Thoracic aorta (tissue), 2 donors: ENCODE measurements at places on chromosomes 4 and X. TPM values are rescaled to one million over a fixed set of nuclear protein-coding genes. Genes with fewer than 3 reads are reported as not detected.
A peak's percentile ranks its signal among the peaks of the same experiment; 100 is the strongest.

GRCh38 chrX:148498067-148498466, 2.4 kb upstream of the AFF2 start:
- DNase-seq, result no peak

Gene GABRG1
- not detected for total RNA-seq

DNA sequence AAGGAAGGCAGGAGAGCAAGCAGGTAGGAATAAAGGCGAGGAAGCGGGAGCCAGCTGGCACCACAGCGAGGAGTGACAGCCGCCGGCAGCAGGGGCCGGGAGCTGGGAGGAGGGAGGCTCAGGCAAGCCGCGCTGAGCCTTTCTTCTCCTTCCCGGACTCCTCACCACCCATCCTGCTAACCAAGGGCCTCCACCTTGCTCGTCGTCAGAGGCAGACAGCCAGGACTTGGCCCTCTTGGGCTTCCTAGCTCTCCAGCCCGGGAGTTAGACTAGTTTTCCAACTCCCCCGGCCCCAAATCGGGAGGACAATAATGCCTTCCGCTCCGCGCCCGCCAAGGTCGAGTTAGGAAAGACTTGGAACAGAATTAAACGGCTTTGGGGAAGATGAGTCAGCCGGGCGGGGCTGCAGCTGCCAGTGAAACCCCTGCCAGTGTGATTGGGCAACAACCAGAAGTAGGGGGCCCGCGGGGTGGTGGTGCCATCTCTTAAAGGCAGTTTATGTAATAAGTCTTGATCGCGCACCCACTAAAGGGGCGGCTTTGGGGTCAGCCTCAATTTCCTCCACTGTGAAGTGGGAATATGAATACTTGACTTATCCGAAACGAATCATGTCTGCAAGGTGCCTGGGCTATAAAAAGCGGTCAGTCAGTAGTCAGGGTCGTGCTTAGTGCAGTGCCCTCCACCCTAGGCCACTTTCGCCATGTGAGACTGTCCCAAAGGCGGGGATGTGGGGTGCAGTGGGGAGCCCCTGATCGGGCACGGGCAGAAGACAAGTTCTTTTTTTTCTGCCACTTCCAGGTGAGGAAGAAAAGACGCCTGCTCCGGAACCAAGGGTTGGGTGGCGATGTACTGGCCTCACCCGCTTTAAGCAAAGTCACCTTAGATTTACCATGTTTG, 6.7 kb upstream of the HSD17B10 start:
- peak; percentile 19 for DNase-seq

Gene TCEAL8
- 58.4 TPM for total RNA-seq

Gene PABPC1L2A
- not detected for total RNA-seq

Gene NCAPG
- not detected for total RNA-seq

Gene FAAH2
- total RNA-seq, result 1.2 TPM

Gene CCDC160
- 0.41 TPM for total RNA-seq

Gene XAGE2
- total RNA-seq, result not detected

DNA sequence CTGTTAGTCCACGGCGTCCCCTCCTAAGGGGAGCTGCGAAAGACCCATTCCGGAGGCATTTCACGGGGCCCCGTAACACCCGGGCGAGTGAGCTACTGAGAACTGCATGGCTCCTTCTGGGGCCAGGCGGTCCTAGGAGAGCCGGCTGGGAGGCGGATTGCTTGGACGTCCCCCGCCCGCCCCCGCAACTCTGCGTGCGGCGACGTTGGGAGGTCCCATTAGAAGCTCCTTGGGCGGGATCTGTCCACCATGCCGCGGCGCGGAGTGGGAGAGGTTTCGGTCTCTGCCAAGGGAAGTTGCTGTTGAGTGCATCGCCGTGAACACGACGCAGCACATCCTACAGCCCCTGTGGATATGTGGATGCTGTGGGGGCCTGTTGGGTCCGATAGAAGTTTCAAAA, 85.4 kb upstream of the IGFBP7 start:
- DNase-seq, result no peak

DNA sequence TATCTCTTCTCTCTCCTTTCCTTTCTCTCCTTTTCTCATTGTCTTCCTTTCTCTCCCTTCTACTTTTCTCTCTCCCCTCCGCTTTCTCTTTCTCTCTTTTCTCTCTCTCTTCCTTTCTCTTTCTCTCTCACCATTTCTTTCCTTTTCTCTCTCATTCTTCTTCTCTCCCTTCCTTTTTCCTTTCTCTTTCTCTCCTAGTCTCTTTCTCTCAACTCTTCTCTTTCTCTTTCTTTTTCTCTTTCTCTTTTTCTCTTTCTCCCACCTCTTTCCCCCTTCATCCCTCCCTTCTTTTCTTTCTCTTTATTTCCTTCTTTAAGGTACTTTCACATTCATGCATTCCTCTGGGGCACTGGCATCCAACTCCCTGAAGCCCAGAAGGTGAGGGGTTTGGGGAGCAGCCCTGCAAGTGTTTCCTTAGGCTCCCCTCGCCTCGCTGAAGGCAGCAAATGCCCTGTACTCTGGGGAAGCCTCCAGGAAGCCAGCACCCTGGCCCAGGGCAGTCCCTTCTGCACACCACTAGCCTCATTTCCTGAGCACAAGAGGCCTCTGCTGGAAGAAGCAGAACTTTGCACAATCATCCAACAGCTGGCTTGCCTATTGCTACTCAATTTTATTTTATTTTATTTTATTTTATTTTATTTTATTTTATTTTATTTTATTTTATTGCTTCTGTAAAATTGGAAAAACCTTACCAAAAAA, 124.2 kb downstream of the NFKB1 start:
- DNase-seq, result no peak

Gene TMEM150C
- 2.0 TPM for total RNA-seq

GRCh38 chr4:73013310-73013709, 56.2 kb downstream of the COX18 start:
- DNase-seq, result no peak

Gene GPR34
- 28.0 TPM for total RNA-seq

- DNase-seq, result no peak
Observed at GRCh38 chr4:26086621-26087441, 172.8 kb downstream of the SMIM20 start.

DNA sequence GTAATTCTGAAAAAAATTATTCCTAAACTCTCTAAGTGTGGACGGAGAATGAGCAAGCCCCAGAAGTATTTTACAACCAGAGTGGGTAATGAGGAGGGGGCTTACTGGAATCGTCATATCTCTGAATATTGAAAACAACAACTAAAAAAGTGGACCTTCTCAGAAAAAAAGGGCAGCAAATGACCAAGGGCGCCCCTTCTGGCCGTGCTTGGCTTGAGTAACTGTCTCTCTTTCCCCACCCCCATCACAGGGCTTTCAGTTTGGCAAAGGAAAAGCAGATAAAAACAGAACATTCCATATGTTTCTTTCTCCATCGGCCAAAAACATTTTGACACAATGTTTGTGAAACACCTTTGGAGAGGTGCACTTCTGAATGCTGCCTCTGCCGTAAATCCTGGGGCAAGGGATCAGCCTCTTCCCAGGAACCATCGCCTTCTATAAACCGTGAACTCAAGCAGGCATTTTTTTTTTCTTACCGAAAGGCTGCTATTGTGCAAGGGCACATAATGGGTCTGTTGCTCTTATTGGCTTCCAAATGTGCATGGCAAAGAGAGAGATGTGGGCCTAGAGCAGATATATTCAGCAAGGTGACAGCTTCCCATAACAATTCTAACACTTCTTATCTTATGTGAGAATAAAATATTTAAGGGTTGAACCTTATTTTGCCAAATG, 115.4 kb downstream of the PARM1 start:
- no peak for DNase-seq

DNA sequence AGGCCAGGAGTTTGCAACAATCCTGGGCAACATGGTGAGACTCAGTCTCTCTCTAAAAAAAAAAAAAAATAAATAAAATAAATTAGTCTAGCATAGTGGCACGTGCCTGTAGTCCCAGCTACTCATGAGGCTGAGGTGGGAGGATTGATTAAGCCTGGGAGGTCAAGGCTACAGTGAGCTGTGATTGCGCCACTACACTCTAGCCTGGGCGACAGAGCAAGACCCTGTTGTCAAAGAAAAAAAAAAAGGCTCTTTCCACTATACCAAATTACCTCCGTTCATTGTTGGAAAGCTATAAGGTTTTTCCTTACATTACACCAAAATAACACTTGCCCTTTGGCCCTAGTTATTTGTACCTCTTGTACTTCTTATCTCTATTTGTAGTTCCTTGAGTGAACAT, 9.9 kb upstream of the PRSS48 start:
- no peak for DNase-seq

GRCh38 chr4:171644430-171645057, 168.7 kb upstream of the GALNTL6 start:
- DNase-seq, result no peak

Gene MCF2
- 2.2 TPM for total RNA-seq

- DNase-seq, result no peak
Observed at GRCh38 chr4:107792711-107793110, 32.0 kb upstream of the SGMS2 start.

DNA sequence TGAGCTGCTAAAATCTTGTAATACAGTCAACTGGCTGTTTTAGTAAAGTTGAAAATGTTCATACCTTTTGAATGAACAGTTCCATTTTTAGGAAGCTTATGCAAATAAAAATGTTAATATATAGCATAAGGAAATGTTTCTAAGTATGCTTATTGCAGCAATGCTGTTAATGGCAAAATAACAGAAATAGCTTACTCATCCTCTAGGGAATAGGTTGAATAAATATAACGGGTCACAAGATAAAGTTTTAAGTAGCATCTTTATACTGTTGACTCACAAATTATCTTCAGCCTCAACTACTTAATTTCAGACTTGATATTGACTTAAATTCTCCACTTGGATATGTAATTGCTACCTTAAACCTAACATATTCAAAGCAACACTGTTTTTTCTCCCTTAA, 27.7 kb downstream of the HERC3 start:
- no peak for DNase-seq

DNA sequence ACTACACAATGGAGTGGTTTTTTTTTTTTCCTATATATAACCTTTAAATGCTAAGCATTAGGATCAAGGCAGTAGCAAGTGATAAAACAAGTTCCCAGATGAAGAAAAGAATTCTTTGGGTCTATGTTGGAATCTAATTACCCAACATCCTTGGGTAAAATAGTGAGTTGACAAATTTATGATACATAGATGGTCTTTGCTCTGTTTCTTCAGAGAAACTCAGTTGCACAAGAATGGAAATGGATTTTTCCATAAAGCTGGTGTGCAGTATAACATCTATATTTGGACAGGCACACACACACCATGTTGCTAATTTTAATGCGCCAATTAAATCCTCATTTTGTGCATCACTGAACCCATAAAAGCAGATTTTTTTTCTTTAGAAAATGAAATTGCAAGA, 137.0 kb upstream of the MED14 start:
- no peak for DNase-seq

DNA sequence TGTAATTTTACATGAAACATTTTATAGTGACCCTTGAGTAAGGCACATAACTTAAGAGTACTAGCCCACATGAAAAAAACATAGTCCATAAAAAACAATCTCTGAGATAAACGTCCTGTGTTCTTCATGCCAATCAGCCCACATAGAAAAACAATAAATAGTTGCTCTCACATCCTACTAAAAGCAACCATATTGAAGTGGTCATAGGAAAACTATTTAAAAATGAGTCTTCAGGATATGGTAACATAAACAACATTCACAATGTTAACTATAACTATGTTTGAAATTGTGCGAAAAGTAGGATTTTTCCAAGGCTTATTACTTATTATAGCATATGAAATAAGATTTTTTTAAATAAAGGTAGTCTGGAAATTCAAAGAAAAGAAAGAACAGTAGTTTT, 77.1 kb upstream of the EPHA5 start:
- no peak for DNase-seq

DNA sequence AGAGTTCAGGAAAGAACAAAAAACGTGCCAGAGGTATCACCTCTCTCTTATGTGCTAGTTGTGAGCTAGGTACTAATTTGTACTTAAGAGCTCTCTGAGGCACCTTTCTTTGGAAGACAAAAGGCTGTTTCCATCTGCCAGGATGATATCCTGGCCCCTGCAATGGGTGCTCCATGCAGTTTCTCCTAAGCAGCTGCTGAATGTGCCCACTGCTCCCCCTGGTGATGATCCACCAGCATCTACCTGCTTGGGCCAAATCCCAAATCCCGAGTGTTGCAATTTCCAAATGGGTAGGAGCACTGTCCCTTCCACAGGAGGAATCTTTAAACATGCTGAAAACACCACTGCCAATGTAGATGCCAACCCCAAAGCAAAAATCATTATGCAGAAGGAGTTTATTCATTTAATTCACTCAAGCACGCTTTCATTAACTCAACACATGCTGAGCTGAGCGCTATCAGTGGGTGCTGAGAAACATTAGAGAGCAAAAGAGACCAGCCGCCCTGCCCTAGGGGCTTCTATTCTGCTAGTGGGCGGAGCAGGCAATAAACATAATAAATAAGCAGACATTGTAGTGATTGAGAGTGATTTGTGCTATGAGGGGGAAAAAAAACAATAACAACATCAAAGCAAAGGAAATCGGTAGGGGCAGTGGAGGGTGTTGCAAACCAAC, 69.6 kb upstream of the C4orf50 start:
- no peak for DNase-seq

Gene TMEM31
- total RNA-seq, result not detected

DNA sequence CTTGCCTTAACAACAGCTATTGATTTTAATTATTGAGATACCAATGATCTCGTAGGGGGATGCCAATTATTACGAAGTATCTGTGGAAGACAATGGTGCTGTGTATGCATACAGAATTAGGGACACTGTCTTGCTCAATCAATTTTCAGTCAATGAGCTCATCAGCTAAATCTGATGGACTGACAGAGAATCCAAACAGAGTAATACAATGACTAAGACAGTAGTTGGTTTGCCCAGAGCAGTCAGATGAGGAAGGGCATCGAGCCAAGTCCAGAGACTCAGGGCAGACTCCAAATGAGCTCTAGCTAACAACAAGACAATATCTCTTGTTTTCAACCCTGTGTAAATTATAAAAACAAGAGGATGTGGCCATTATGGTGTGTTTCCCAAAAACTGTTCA, 14.7 kb upstream of the GSX2 start:
- no peak for DNase-seq

GRCh38 chrX:119190091-119190681, 45.9 kb upstream of the PGRMC1 start:
- DNase-seq, result no peak

DNA sequence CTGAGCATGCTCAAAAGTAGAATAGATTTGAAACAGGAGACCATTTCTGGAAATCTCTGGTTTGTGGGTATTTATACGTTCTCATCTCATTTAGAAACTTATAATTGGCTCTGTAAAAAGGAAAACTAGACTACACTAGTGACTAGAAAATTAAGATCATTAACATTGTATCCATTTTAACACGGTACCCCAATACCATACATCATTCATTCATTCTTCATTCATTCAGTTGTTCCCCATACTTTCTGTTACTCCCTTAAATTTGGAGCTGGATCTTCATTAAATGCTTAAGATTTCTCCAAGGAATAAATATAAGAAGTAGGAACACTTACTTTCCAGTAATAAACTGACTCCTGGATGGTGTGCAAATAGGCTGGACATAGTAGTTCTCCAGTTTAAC, 1.3 kb downstream of the ARSJ start:
- DNase-seq, result no peak

DNA sequence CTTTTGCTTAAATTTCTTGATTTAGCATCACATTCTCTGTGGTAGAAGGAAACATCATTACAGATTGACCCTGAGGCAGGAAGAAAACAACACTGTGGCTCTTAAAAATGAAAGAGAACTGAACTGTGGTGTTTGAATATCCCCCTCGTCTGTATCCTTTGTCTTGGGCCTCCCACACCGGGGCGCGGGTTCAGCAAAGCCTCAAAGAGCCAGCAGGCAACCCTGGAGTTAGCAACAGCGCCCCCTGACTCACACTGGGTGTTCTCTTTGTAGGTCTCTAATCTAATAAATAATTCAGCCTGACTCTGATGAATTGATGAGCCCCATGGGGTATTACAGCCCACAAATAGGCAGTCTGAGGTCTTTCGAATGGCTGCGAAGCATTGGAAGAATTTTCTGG, 46.1 kb upstream of the CTSO start:
- no peak for DNase-seq
